Activated CD4-positive, CD25-positive, alpha-beta regulatory T cell treated with anti-CD3 and anti-CD28 coated beads, Interleukin-2, amount 50 U/mL, for 24 hours (primary cell): ENCODE measurements at places on chromosomes 1 and 21.
A peak's percentile ranks its signal among the peaks of the same experiment; 100 is the strongest.

GRCh38 chr1:55937840-55938375, 641.5 kb downstream of the PLPP3 start:
- ATAC-seq = no peak

- no peak for ATAC-seq
Observed at GRCh38 chr21:29499734-29500343, 201.1 kb downstream of the BACH1 start.

GRCh38 chr1:184152434-184152898, 100.9 kb downstream of the TSEN15 start:
- no peak for ATAC-seq

DNA sequence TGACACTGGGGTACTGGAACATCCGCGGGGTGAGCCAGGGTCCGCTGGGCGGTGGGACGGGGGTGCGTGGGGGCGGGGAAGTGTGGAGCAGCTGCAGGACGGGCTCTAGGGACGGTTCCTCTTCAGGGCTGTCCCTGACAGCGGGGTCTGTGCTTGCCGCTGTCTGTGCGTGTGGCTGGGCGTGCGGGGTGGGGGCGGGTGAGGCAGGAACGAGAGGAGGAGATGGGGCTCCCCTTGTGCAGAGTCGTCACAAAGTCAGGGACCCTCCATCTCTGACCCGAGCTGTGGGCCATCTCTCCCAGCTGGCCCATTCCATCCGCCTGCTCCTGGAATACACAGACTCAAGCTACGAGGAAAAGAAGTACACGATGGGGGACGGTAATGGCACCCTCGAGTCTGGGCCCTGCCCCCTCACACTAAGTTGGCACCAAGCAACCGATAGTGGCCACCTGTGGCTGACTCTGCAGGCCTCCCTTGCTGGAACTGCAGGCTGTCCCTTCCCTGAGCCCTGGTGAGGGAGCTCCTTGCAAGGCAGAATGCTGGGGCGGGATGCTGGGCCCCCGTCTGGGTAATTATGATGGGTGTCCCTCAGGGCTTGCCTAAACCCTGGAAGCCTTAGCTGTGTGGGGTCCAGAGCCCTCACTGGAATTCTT, 392 bp downstream of the GSTM2 start:
- no peak for ATAC-seq

GRCh38 chr21:23111070-23111600, 2112.9 kb downstream of the NCAM2 start:
- ATAC-seq = no peak

- ATAC-seq = no peak
Observed at GRCh38 chr1:219257751-219258150, 84.1 kb downstream of the LYPLAL1 start.

DNA sequence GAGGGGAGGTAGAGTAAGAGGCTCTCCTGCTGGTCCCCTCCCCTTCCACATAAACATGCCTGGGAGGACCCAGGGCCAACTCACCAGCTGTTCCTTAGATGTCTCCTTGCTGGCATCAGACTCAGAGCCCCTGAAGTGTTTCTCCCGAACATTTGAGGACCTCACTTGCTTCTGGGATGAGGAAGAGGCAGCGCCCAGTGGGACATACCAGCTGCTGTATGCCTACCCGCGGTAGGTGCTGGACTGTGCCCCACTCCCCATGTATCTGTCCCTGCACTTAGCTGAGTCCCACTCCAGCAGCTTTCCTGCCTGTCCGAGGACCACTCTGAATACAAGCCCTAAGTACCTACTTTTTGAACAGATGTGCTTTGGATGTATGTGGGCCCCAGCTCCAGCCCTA, 383 bp downstream of the MPL start:
- no peak for ATAC-seq

GRCh38 chr21:17343055-17343454, 169.8 kb upstream of the CXADR start:
- ATAC-seq = no peak

DNA sequence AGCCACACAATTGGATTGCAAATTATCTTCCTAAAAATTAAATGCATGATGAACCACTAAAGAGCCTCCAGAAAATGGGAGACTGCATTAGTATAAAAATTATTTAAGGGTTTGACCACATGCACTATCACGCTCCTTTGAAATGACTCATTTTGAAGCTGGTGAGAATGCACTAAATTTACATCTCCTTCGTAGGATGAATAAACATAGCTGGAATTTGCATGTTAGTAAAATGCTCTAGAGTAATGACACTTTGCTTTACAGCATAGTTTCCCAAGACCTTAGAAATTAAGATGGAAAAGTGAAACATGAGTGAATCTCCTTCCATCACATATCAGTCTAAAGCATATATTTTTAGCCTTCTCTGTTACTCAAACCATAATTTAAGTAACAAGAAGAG, 2.4 kb downstream of the PLPPR4 start:
- no peak for ATAC-seq

DNA sequence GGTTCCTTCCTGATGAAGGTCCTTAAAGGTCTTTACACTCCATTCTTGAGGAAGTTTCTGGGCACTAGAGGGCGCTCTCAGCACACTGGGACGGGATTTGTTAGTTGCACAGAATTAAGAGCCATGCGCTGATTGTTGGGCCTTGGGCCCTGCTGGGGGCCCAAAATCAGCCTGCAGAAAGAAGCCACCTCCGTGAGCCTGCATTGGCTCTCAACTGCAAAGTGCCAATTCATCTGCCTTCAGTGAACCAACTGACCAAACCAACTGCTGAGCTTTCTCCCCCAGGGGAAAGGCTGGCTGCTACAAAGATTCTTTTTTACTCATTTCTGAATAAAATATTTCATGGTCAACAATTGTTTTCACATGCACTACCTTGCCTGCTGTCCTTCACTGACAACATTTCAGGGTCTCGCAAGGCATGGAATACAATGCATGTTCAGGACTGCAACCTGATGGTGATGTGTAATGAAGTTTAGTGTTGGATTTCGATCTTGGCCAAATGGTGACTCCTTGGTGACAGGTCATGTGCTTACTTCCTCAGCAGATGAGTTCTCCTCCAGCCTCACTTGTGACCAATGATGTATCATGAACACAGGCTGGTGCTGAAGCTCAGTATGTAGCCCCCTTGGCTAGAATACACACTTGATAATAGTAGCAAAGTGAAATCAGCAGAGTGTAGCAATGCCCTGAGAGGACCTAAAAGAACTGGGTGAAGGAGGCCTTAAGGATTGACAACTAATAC, 45.7 kb upstream of the PRDX6 start:
- peak; percentile 73 for ATAC-seq

DNA sequence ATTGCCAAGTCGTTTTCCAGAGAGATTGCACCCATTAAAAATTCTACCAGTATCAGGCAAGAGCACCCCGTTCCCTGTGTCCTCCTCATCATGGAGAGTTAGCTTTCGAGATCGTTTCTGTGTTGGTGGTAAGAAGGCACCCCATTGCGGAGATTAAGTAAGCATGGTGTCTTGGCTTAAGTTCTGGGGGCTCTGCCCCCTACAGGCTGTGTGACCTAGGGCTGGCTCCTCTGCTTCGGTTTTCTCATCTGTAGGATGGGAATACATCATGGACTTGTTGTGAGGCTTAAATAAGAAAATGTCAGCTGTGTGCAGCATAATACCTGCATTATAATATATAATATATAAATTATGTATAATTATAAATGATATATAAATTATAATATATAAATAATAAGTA, 36.8 kb upstream of the TENT5C start:
- no peak for ATAC-seq

- no peak for ATAC-seq
Observed at GRCh38 chr1:108767115-108767514, 20.6 kb downstream of the STXBP3 start.

DNA sequence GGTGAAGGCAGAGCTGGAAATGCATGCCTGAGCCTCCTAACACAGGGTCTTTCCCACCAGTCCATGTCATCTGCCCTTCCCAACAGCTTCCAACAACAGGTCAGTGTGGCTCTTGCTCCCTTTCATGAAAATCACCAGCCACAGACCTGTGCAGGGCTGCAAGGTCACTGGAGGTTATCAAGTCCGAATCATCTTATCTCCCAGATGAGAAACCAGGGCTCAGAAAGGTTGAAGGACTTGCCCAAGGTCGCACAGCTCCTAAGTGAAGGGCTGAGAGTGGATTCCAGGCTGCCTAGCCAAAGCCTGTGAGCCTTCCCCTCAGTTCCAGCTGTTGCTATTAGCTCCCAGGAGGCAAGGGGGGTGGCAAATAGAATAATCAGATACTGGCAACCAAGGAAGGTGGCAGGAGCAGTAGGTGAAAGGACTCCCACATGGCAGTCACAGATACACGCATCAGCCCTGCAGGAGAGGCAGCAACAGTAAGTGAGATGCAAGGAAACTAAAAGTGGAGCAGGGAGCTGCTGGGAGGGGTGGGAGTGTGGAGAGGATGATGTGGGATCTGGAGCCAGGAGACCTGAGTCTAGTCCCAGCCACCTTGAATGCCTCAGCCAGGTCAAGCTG, 74.2 kb downstream of the SSBP3 start:
- ATAC-seq = no peak

DNA sequence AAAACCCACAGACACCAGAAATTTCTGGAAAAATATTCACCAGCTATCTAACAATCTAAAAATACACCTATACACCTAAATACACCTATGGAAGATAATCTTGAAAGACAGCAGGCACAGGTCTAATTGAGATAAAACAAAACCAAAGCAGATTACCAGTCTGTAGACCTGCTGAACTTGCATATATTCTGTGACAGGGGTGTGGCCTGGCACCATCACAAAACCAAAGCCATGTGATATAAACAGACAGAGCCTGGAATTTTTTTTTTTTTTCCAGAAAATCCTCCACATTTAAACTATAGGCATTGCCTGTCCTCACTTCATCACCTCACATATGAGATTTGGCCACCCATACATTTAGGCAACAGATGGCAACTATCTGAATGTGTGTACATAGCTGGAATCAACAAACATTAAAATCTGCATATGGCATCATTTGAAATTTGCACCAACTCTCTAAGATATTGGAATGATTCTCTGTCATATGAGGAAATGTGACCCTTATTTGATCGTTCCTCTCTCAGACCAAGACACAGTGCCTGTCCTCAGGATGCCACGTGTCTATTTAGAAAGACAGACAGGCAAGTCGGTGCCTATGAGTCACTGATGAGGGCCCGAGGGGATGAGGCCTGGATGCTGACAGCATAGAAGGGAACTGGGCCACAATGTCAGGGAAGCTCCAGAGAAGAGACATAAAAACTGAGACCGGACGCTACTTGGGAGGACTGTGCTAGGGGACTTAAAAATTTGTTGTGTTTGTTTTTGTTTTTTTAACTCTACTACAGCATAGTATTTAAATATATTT, 32.6 kb downstream of the NMNAT2 start:
- ATAC-seq = no peak

DNA sequence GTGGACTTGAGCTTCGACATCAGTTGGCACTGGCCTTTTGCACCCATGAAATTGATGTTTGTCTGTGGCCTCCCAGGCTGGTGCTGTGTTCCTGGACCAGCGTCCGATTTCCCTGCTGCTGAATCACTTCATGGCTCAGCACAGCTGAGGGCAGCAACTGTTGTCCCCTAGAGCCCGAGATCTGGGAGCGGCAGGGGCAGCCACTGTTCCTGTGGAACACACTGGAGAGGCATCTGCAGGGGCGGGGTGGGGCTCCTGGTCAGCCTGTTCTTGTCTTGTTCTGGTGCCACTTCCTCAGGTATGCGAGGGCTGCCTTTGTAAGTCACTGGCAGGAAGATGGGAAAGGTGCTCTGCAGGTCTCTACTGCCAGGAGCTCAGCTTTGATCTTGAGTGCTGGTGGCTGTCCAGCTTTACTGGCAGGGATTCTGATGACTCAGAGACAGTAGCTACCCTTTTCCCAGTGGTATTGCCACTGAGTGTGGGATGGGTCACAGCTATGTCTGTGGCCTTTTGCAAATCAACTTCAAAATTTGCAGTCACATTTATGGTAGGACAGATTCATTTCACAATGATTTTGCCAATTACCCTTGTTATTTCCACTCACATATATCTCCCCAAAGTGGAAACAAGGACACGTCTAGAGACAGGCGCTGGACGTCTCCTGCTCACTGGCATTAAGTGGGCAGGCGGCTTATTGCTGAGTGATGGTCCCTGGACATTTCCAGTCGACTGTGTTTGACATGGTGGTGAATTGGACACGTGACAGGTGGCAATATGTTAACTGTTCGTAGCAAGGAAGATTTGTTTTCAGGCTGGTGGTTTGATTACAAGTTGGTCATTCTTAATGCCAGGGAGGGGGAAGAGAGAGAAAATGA, 15.3 kb downstream of the AGPAT3 start:
- ATAC-seq = no peak

GRCh38 chr1:21384620-21385019, 55.3 kb upstream of the NBPF3 start:
- no peak for ATAC-seq

- ATAC-seq = no peak
Observed at GRCh38 chr1:38139738-38140487, 93.3 kb upstream of the POU3F1 start.

GRCh38 chr1:38917772-38918171, 23.9 kb downstream of the RHBDL2 start:
- ATAC-seq = no peak

GRCh38 chr1:31699341-31699891, 4.4 kb downstream of the COL16A1 start:
- no peak for ATAC-seq

GRCh38 chr21:15192243-15192642, 127.4 kb upstream of the NRIP1 start:
- no peak for ATAC-seq

DNA sequence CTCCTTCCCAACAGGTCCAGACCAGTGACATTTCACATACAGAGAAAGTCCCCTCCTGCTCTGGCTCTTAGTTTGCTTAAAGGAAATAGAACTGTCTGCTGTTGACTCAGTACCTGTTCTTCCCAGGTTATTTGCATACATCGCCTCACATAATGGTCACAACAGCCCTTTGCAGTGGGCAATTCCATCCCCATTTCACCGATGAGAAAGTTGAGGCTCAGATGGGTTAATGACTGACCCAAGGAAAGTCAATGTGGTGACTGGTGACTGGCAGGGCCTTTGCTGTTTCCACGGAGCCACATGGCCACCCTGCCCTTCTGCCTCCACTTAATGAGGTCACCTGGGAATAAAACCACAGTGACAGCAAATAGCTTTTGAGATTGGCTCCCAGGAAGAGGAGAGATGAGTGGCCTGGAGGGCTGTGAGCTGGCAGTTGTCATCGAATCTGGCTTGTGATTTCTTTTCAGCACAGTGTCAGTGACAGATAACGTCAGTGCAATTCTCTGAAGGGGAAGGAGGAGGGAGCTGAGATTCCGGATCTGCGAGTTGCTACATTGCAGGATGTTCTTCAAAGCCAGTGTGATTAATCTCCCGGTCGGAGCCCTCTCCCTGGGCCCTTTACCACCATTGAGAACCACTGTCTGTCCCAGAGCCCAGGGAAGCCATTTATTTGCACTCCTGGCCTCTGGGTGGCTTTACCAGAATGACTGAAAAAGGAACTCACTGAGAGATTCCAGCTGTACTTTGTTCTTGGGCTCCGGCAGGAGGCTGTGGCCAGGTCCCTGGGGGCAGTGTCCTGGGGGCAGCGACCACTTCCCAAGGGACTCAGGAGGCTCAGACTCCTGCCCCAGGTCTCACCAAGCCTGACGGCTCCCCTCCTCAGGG, 117.2 kb downstream of the CNIH3 start:
- no peak for ATAC-seq

- no peak for ATAC-seq
Observed at GRCh38 chr1:5724847-5725246, 267.4 kb downstream of the NPHP4 start.

- no peak for ATAC-seq
Observed at GRCh38 chr1:24117722-24118409, 5.9 kb upstream of the MYOM3 start.

GRCh38 chr21:37181059-37181458, 86.1 kb downstream of the VPS26C start:
- no peak for ATAC-seq
